ENCODE measurements at places on chromosomes 6 and 20. TPM values are rescaled to one million over a fixed set of nuclear protein-coding genes. Genes with fewer than 3 reads are reported as not detected.

DNA sequence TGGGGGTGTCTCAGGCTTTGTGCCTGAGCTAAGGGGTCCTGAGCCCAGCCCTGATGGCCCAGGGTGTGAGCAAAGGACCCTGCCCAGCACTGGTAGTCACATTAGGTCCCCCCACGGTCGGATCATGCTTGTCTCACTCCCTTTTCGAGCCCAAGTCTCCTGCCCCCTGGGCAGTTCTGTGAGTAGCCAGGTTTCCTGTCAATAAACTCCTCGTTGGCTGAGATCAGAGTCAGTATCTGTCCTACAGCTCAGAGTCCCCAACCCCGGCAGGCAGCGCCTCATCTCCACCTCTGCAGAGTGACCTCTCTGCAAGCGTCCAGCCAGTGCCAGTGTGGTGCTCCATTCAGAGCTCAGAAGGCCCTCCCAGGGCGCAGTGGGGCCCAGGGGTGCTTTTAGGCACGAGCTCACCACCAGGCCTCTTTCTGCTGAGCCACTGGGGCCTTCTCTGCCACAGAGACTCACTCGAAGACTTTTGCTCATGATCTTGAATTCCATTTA, 93.7 kb upstream of the PMEPA1 start:
- no peak for DNase-seq

GRCh38 chr6:32807020-32807580, 9.7 kb downstream of the HLA-DOB start:
- no peak for DNase-seq

DNA sequence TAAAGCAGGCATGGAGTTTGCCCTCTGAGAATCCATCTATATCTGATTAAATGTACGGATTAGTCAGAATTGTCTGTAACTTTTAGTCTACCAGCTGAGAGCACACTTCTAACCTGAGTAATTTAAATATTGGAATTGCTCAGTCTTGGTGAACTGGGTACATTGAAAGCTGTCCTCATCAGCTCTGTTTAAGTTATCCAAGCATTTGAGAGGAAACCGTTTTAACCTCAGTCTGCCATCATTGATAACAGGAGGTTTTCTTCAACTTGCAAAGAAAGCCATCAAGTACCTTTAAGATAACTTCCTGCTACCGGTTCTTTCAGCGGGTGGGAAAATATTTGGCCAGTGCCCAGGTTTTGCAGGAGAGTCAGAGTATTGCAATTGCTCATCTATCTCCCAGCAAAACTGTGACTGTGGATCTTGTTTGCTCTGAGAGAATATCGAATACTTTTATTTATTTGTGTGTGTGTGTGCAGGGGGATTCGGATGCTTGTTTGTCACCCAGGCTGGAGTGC, 31.1 kb upstream of the F13A1 start:
- DNase-seq, result no peak

DNA sequence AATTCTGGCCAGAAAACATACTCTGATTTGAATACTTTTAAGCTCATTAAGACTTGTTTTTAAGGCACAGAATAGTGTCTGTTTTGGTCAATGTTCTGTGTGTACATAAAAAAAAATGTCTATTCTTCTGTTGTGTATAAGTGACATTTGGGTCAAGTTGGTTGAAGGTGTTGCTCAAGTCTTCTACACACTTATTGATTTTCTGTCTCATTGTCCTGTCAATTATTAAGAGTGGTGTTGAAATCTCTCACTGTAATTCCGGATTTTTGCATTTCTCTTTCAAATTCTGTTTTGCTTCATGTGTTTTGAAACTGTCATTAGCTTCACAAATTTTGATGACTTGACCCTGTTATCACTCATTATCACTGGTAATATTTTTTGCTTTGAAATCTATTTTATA, 37.5 kb upstream of the EPM2A start:
- DNase-seq, result no peak

DNA sequence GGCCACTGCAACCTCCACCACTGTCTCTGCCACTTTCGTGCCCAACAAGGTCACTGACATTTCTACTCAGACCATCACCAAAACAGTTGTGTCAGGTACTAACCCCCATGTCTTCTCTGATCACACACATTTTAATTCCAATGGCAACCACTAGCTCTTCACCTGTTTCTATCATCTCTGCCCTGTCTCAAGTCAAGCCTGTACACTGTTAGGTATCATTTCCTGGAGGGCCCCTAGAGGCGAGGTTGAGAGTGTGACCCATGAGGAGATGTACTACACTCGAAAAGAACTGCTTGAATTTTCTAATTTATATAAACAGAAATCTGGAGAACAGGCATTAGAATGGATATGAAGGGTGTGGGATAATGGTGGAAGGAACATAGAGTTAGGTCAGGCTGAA, 17.4 kb upstream of the MUC21 start:
- no peak for DNase-seq

DNA sequence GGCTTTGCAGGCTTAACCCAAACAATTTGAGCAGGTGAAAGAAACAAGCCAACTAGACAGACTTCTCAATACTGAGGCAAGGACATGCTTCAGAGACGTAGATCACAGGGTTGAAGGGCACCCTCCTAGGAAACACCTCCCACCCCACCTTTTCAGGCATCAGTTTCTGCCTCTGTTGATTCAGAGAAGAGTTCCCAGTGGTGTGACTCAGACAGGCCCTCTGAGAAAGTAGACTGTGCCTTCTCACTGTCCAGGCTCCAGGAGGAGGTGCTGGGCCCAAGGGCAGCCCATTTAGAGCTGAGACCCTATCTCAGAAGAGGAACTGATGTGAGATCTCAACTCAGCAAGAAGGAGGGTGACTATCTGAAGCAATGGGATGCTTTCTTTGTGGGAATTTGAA, 108.1 kb downstream of the FAM50B start:
- no peak for DNase-seq

- no peak for DNase-seq
Measured at GRCh38 chr6:26194816-26195375, 107.7 kb downstream of the HFE start.

GRCh38 chr6:116409756-116410155, 39.0 kb downstream of the DSE start:
- no peak for DNase-seq

- no peak for DNase-seq
Measured at GRCh38 chr20:25117990-25118389, 36.0 kb upstream of the VSX1 start.

GRCh38 chr6:163712981-163713380, 298.5 kb downstream of the QKI start:
- no peak for DNase-seq

DNA sequence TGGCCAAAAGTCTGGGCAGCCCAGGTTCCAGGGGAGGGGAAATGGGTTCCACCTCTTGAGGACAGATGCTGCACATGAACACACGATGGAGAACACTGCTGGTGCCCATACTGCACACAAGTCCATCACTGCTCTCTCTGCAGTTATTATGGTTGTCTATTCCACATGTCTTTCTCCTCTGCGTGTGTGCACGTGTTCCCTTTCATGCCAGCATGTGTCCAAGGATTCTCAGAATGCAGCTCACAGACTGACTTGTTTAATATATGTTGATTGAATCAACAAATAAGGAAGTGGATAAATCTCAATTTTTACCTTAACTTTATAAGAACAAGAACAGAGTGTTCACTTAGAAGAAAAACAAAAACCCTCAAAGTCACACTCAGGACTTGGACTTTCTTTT, 158.9 kb downstream of the FNDC1 start:
- no peak for DNase-seq

DNA sequence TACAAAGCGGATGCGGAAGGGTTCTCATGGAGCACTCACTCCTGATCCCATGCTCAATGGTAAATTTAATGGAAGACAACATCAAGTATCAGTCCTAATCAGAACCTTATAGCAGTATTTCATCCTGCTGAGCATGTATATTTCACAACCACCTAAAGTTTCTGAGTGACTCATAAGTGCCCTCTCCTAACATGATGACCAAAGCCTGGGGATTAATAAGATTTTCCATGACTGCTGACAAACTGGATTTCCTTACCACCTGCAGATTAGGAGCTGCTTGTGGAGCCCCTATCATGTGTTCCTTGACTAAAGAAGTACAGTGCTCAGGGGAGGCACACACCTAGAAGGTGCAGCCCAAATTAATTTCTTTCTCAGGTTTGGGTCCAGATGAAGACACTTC, 112.8 kb downstream of the INSM1 start:
- peak; percentile 71 for DNase-seq

GRCh38 chr6:147972448-147972847, 370.2 kb upstream of the SASH1 start:
- DNase-seq, result no peak

GRCh38 chr20:56429502-56429901, 17.4 kb downstream of the CASS4 start:
- peak; percentile 93 for DNase-seq

- peak; percentile 22 for DNase-seq
Measured at GRCh38 chr6:142301651-142302391, at the start of gene ADGRG6. ADGRG6 (plus strand) TSS chr6:142302007; CDS start chr6:142302330, 323 bp downstream.

DNA sequence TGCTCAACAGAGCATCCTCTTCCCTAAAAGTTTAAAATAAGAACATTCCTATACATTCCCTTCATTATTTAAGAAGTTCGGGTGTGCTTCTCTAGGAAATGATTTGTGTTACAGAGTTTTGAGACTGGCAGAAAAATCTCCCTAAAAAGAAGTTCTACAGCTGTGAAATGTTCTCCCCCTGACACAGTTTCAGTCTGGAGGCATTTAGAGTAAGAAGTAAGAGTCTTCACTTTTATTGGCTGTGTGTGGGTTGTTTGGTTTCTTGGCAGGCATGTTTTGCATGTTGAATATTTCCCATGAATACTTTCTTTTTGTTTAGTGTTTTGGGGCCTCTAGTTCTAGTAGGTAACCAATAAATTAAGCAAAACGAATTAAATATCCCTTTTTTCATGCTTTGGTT, 195.9 kb downstream of the TENT5A start:
- DNase-seq, result no peak

- no peak for DNase-seq
Measured at GRCh38 chr6:137165375-137166246, 7.8 kb downstream of the IL22RA2 start.

DNA sequence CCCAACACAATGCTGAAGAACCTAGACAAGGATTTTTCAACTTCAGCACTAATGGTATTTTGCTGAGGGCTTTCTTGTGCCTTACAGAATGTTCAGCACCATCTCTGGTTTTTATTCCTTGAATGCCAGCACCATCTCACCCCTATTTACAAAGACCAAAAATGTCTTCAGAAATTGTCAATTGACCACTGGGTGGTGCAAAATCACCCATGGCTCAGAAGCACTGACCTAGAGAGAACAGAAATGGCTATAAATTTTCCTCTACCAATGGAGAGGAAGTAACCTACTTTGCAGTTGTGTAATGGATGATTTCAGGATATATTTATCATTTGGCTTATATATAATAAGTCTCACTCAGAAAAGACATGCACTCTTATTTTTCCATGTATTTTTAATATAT, 431.0 kb upstream of the IRAK1BP1 start:
- peak; percentile 8 for DNase-seq

DNA sequence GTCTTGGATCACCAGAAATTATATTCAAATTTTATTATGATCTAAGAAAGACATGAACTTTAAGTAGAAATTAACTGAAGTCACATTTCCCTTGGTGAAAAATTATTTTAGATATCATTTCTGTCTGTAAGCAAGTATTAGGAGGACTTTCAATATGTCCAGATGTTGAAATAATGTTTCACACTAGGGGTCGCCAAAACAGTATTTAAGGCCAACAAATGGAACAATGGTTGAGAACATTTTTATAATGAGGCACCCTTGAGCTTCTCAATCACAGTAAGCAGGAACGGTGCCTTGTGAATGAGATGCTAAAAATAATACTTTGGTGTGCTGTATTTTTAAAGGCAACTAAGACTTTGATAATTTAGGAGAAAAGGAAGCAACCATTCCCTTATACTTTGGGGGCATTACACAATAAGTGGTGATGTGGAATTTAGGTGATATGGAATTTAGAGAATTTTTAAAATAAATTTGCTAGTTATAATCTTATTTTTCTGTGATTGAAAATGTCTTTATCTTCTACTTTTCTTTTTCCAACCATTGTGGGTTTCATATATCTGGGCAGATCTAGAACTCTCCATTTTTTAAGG, 9.6 kb upstream of the SF3B5 start:
- peak; percentile 47 for DNase-seq

GRCh38 chr20:47988676-47989075, 203.4 kb upstream of the SULF2 start:
- no peak for DNase-seq

DNA sequence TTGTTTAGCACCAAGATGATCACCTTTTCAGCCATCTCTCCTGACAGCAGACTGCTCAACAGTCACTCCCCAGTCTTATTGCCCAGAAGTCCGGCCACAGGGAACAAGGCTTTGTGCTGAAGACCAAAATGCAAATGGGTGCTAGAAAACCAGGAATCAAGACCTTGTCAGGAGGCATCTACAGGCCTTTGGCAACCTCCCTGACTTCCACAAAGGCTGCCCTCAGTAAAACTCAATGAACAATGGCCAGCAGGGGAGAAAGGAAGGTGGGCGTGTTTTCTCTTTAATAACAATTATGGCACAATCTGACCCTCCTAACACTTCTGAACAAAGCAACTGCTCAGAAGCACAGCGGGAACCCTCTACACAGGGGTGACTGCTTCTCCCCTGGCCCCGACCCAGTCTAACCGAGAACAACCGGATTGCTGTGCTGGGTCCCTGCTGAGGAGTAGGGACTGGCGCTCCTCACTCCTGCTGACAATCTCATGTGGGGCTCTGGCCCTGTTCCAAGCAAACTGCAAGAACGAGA, 41.6 kb downstream of the PLCG1 start:
- no peak for DNase-seq

GRCh38 chr20:41654884-41655283, 36.7 kb upstream of the CHD6 start:
- DNase-seq, result no peak

GRCh38 chr6:155171109-155171746, 92.6 kb upstream of the CLDN20 start:
- DNase-seq, result peak; percentile 94

GRCh38 chr6:108115598-108116058, 41.1 kb upstream of the OSTM1 start:
- DNase-seq, result no peak

Gene NT5E
- total RNA-seq, result 77.4 TPM

Gene CGA
- 2.0 TPM for total RNA-seq

Gene CLPSL2
- not detected for total RNA-seq

Gene FAM83D
- 2.1 TPM for total RNA-seq

Gene TFAP2A
- total RNA-seq, result 2.1 TPM

Gene ZNF133
- 10.7 TPM for total RNA-seq

Gene IL17A
- total RNA-seq, result not detected

Gene PI16
- total RNA-seq, result not detected

Gene ZSCAN16
- total RNA-seq, result 2.5 TPM

Gene CST2
- 1.7 TPM for total RNA-seq

Gene C20orf141
- not detected for total RNA-seq

Gene RUNX2
- 26.1 TPM for total RNA-seq

Gene RGS17
- total RNA-seq, result 3.7 TPM

Data from astrocyte (in vitro differentiated cells and primary cell).